ENCODE measurements at places on chromosomes 7 and 10.

DNA sequence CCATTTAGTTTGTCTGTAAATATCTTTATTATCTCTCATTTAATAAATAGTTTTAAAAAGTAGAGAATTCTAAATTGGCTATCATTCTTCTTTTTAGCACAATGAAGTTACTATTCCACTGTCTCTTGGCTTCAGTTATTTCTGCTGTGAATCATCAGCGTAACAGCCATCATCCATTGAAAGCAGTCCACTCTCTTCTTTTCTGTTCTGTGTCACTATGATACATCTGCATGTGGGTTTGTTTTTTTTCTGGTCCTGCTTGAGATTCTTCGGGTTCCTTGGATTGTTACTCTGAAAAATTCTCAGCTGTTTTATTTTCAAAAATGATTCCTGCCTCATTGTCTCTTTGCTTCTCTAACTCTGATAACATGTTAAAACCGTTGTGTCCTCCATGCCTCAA lies 52.5 kb downstream of the CSGALNACT2 start:
- peaks cover 13% of the 10 kb centered on the region for H3K36me3 ChIP-seq
- H3K27me3 ChIP-seq = no peaks in the 10 kb centered on the region
- H3K27ac ChIP-seq = no peak overlapping the region
- H3K4me1 ChIP-seq = no peaks in the 10 kb centered on the region

DNA sequence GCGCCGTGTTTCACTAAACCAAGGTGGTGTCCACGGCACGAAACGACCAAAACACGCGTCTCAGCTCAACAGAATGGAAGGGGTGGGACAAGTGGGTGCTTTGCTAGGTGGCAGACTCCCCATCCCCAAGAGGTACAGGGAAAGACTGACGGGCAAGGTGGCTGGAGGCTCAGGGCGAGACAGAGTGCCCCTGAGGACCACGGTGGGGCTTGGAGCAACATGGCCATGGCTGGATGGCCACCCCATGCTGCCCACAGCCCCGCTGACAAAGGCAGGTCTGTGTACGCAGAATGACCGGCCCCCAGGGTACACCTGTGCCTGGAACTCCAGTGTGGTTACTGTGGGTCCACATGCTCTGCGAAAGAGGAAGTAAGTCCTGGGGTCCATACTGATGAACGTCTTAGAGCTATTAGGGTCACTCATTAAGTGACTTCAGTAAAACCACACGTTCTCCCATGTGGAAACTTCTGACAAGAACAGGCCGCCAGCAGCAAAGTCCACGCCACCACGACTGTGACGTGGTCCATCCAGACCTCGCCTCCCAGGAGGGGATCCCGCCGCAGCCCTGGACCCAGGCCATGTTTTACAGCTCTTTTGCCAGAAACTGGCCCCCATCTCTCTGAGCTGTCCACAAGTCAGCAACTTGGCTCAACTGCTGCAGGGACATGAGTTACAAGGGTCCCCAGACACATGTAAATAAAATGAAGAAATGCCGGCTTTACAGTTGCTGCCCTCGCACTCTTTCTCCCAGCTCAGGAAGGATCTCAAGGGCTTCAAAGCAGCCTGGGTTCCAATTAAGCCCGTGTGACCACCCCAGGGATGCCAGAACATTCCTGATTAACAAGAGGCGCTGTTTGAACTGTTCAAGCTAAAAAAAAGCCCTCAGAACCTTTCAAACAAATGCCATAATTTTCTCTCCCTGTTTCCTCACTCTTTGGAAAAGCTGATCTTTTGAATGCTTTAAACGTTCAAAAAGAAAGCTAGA lies 66.8 kb downstream of the MAD1L1 start:
- H3K4me1 ChIP-seq = no peaks in the 10 kb centered on the region
- DNase-seq = no peak
- H3K36me3 ChIP-seq = no peaks in the 10 kb centered on the region

DNA sequence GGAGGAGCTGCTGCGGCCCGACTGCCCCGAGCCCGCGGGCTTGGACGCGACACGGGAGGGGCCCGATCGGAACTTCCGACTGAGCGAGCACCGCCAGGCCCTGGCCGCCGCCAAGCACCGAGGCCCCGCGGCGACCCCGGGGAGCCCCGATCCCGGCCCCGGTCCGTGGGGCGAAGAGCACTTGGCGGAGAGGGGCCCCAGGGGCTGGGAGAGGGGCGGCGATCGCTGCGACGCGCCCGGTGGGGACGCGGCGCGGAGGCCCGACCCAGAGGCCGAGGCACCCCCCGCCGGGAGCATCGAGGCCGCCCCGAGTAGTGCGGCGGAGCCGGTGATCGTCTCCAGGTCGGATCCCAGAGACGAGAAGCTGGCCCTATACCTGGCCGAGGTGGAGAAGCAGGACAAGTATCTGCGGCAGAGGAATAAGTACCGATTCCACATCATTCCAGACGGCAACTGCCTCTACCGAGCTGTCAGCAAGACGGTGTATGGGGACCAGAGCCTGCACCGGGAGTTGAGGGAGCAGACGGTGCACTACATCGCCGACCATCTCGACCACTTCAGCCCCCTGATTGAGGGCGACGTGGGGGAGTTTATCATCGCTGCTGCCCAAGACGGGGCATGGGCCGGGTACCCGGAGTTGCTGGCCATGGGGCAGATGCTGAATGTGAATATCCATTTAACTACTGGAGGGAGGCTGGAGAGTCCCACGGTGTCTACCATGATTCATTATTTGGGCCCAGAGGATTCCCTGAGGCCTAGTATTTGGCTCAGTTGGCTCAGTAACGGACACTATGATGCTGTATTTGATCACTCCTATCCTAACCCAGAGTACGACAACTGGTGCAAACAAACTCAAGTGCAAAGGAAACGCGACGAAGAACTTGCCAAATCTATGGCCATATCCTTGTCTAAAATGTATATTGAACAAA lies 1.4 kb downstream of the OTUD1 start:
- no peaks in the 10 kb centered on the region for H3K27me3 ChIP-seq
- H3K4me3 ChIP-seq = peak overlapping the region; percentile 92
- H3K4me1 ChIP-seq = peaks cover 18% of the 10 kb centered on the region
- no peaks in the 10 kb centered on the region for H3K36me3 ChIP-seq
- no peak for DNase-seq
- H3K27ac ChIP-seq = peak overlapping the region; percentile 60

DNA sequence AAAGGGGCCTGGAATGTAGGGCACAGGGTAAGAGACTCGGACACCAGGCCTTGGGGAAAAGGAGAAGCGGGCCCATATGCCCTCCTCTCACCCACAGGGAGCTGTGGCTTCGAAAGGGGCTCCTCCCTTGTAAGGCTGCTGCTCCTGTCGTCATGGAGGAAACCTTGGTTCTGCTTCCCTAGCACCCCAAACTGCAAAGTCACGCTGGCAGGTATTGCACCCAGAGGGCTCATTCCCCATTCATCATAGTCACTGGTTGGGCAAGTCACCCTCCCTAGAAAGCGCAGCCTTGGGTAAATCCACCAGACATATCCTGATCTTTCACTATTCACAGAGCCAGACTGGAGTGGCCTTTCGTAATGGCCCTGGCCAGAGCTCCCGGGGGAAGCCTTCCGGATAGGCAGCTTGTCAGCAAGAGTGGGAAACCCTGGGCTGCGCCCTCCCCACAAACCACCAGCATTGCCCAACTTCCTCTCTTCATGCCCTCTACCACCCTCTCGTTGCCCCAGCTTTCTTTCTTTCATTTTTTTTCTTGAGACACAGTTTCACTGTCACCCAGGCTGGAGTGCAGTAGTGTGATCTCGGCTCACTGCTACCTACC lies 121.0 kb downstream of the HIP1 start:
- no peaks in the 10 kb centered on the region for H3K36me3 ChIP-seq
- H3K4me1 ChIP-seq = peaks cover 10% of the 10 kb centered on the region
- no peaks in the 10 kb centered on the region for H3K27me3 ChIP-seq
- peak overlapping the region; percentile 13 for H3K4me3 ChIP-seq
- no peak overlapping the region for H3K27ac ChIP-seq

GRCh38 chr10:8454357-8454756 lies 399.9 kb downstream of the GATA3 start:
- no peaks in the 10 kb centered on the region for H3K27me3 ChIP-seq
- H3K27ac ChIP-seq = no peak overlapping the region
- H3K36me3 ChIP-seq = no peaks in the 10 kb centered on the region
- no peak overlapping the region for H3K4me3 ChIP-seq

GRCh38 chr7:157401567-157402387 lies 65.0 kb downstream of the DNAJB6 start:
- H3K27me3 ChIP-seq = no peaks in the 10 kb centered on the region
- H3K4me3 ChIP-seq = no peak overlapping the region
- H3K36me3 ChIP-seq = peaks cover 20% of the 10 kb centered on the region

DNA sequence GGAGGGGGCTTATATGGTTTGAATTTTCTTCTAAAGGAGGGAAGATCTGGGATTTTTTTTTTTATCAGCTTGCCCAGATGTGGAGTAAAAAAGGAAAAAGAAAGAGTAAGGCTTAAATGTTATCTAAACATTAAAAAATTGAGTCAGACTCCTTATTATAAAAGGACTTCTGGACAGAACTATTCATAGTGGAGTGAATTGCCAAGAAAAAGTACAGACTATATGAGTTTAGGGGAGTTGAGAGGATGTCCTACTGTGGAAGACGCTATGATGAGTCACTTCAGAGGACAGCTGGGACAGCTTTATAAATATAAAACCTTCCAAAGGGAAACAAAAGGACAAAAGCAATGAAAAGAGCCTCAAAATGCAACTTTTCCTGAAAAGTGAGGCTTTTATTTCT lies 73.0 kb downstream of the TFPI2 start:
- DNase-seq = no peak
- no peak overlapping the region for H3K4me3 ChIP-seq
- H3K27me3 ChIP-seq = no peaks in the 10 kb centered on the region
- no peaks in the 10 kb centered on the region for H3K4me1 ChIP-seq
- H3K27ac ChIP-seq = no peak overlapping the region
- no peaks in the 10 kb centered on the region for H3K36me3 ChIP-seq

DNA sequence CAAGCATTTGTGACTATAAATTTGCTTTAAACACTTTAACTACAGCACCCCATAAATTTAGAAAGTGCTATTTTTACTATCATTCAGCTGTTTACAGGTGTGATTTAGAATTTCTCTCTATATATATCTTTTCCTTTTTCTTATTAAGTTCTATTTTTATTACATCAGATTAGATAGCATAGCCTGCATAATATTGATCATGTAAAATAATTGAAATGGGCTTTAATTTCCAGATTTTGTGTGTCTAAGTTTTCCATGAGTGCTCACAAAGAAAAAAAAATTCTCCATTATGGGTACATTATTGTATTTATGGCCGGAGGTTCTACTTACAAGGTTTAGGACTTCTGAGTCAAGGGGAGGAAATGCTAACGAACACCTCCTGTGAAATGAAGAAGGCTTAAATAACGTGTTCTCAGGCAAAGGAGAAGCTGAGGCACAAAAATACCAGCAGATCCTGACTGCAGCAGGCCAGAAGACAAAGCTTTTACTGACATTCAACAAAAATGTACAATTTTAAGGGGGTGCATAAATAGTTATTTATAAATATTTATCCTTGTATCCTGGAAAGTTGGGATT lies 114.2 kb downstream of the RNF133 start:
- no peak overlapping the region for H3K27ac ChIP-seq
- H3K4me1 ChIP-seq = no peaks in the 10 kb centered on the region
- H3K27me3 ChIP-seq = no peaks in the 10 kb centered on the region
- no peak overlapping the region for H3K4me3 ChIP-seq
- no peaks in the 10 kb centered on the region for H3K36me3 ChIP-seq

GRCh38 chr10:128491686-128492085 lies 365.5 kb upstream of the MKI67 start:
- no peaks in the 10 kb centered on the region for H3K4me1 ChIP-seq
- no peak overlapping the region for H3K4me3 ChIP-seq
- H3K27ac ChIP-seq = no peak overlapping the region

- no peaks in the 10 kb centered on the region for H3K27me3 ChIP-seq
- H3K4me3 ChIP-seq = no peak overlapping the region
- DNase-seq = no peak
- no peak overlapping the region for H3K27ac ChIP-seq
- H3K36me3 ChIP-seq = no peaks in the 10 kb centered on the region
Observed at GRCh38 chr7:97446361-97446760, 285.5 kb upstream of the TAC1 start.

- H3K27ac ChIP-seq = no peak overlapping the region
- H3K36me3 ChIP-seq = no peaks in the 10 kb centered on the region
- no peak for DNase-seq
- no peak overlapping the region for H3K4me3 ChIP-seq
- H3K27me3 ChIP-seq = no peaks in the 10 kb centered on the region
Observed at GRCh38 chr7:134873253-134873652, 93.8 kb downstream of the CALD1 start.

Measured in effector memory CD4-positive, alpha-beta T cell (primary cell).